ENCODE measurements at places on chromosomes 11 and 22. TPM values are rescaled to one million over a fixed set of nuclear protein-coding genes. Genes with fewer than 3 reads are reported as not detected.

DNA sequence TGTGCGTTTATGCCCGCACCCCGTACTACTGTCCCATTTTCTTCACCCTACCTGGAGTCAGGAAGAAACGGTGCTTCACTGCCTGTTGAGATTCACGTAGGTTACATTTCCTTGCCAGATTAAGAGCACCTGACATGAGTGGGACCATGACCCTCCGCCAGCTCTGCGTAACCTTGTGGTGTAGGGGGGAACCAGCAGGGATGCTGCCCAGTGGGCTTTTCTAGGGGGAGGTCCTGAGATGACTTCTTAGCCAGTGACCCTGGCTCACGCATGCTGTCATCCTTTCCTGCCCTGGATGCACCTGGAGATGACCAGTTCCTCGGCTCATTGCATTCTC lies 967 bp upstream of the ARVCF start:
- no peak for DNase-seq

DNA sequence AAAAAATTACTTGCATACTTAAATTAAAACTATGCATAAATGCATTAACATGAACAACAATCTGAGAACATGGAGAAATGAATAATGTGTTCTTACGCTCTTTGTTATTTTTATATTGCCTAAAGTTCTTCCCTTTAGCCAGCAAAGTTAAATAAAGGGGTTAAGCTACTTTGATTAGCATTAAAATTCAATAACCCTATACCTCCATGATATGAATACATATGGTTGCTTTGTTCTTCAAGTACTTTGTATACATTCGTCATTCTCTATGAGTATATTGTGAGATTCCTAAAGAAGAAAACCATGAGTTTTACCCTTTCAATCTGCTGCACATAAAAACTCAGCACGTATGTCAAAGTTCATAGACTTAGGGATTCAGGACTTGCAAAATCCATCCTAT lies 578.3 kb downstream of the DLG2 start:
- no peak for DNase-seq

DNA sequence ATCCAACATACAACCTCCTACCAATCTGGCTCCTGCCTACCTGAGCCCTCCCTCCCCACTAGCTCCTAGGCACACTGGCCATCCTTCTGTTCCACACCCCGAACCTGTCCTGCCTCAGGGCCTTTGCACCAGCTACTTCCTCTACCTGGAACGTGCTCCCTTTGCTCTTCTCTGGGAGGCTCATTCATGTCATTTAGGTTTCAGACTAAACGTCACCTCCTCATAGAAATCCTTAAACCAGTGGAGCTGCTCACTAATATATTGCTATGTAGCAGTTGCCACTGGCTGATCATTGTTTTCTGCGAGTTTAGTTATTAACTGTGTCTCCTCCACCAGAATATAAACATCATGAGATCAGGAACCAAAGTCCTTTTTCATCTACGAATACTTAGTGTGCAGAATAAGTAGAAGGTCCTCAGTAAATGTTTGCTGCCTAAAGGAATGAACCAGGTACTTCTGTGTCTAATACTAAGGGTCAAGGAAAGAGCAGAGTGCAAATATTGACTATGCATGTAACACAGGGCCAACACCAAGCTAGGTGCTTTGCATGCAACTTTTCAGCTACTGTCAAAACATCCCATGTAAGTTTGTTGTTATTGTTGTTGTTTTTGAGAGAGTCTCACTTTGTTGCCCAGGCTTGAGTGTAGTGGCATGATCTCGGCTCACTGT lies 277.6 kb upstream of the SYN3 start:
- DNase-seq, result no peak

DNA sequence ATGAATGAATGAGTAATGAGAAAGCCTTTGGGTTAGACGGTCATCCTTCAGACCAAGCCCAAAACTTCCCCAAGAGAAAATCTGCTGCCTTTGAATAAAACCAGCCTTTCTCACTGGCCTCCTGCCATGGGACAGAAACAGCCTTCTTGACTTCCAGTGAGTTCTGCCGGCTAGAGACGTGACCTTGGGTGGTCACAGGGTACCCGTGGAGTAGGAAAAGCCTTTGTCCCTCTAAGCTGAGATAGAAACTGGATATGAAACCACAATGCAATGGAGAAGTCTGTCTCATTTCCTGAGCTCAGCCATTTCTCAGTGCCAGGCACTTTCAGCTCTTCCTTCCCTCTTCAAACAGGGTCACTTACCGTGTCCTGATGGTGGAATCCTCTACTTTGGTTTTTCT lies 21.2 kb upstream of the YWHAH start:
- DNase-seq, result no peak

DNA sequence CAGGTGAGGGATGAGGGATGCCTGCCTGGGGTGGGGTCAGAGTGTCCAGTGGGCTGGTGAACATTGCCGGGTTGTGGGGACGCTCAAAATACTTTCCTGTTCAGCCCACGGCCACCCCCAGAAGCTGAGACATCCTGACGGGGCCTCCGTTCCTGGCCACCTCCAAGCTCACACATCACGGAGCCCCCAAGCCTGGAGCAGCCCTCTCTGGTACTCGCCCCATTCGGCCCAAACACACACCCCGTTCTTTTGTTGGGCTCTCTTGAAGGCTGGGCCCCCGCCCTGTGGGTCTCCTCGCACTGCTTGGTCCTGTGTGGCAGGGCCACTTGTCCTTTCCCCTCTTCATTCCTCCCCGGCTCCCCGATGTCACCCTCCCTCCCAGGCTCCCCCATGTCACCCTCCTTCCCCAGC lies 442.6 kb downstream of the TBC1D22A start:
- DNase-seq, result no peak

The CCDC87 gene
- total RNA-seq, result not detected

- DNase-seq, result no peak
Observed at GRCh38 chr11:15867871-15868270, 488.5 kb downstream of the SOX6 start.
